Activated T-helper 1 cell treated with anti-CD3 and anti-CD28 coated beads, Interleukin-12 subunit alpha, Interleukin-12 subunit beta, Interleukin-2, Interleukin-4 antibody, amounts not matched to agents 30 ng/mL and 10 ng/mL and 1 ng/mL, durations not matched to agents 14 hours and 24 hours and 36 hours (primary cell): ENCODE measurements at places on chromosomes 1 and 21.

- DNase-seq, result no peak
Measured at GRCh38 chr1:24657781-24658180, 14.7 kb downstream of the SRRM1 start.

- no peak for DNase-seq
Measured at GRCh38 chr1:101406681-101407080, 169.9 kb downstream of the S1PR1 start.

DNA sequence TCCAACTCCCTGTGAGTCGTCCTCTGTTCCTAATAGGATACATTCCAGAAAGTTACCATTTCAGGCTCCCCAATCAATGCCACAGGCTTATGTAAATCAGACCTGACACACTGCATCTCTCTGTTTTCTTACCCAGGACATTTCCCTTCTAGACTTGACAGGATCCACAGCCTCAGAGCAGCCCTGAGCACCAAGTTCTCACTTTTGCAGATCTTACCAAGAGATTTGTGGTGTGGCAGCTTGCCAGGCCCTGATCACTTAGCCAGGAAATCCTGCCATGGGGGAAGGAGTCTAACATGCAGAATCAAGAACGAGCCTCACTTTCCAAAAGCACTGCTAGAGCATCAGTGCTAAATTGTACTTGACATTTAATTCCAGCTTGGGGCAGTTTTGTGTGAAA lies 202.9 kb downstream of the TBX15 start:
- DNase-seq, result no peak

DNA sequence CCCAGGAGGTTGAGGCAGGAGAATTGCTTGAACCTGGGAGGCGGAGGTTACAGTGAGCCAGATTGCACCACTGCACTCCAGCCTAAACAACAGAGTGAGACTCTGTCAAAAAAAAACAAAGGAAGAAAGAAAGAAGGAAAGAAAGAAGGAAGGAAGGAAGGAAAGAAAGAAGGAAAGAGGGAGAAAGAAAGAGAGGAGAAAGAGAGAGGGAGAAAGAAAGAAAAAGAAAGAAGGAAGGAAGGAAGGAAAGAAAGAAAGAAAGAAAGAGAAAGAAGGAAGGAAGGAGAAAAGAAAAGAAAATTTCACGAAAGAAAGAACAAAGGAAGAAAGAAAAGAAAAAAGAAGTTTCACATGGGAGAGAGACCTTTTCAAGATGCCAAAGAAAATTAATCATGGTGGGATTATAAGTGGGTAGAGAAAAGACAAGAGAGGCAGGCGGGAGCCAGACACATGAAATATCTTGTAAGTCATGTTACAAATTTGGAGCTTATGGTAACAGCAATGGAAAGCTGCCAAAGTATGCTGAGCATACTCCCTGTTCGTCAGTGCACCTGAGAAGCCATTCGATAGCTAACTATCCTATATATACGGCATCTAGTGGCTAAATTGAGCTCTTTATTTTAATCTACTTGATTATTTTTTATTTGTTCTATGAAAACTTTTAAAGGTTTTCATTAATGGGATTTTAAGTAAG lies 41.3 kb upstream of the TNFSF4 start:
- no peak for DNase-seq

DNA sequence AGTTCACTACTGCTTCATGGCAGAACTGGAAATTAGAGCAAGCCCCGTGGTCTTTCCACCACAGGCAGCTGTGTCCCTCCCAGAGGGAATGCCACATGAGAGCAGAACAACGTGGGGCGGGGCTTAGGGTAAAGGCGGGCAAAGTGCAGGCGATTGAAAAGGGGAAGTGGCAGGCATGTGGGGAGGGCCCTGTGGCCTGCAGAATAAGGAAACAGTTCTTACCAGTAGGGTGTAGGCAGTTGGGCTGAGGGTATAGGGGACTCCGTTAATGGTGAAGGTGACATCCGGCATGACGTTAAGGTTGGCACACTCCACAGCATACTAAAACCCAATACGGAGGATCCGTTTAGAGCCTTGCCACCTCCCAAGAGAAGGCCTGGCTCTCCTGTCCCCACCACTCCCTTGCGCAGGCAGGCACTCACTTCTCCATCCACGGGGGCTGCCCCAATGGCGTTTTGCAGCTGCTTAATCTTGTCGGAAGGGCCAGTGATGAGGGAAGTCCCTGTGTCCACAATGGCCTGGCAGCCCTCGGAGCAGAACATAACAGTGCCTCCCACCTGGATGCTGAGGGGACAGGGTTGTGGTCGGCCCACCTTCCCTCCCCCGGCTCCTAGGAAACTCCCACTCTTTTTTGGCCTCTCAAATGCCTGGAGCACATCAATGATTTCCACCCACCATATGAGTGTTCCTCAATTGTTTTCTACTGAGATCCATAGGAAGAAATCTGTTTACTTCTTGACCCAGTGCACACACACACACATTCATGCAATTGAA lies 9.1 kb upstream of the RAB7B start:
- DNase-seq, result no peak

DNA sequence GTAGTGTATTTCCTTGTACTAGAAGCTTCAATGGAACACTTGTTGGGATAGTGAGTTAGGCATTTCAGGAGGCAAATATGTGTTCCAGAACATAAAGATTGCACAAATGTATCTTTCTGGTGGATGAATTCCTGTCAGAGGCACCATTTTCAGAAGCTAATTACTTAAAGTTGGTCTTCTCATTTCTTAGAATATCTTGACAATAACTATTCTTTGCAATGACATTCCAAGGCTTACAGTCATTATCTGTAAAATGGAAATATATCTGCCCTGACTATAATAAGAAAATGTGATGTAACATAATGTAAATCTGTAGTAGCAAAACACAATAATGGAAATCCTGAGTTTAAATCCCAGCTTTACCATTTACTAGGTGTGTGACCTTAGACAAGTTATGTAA lies 2.7 kb downstream of the VCAM1 start:
- no peak for DNase-seq

DNA sequence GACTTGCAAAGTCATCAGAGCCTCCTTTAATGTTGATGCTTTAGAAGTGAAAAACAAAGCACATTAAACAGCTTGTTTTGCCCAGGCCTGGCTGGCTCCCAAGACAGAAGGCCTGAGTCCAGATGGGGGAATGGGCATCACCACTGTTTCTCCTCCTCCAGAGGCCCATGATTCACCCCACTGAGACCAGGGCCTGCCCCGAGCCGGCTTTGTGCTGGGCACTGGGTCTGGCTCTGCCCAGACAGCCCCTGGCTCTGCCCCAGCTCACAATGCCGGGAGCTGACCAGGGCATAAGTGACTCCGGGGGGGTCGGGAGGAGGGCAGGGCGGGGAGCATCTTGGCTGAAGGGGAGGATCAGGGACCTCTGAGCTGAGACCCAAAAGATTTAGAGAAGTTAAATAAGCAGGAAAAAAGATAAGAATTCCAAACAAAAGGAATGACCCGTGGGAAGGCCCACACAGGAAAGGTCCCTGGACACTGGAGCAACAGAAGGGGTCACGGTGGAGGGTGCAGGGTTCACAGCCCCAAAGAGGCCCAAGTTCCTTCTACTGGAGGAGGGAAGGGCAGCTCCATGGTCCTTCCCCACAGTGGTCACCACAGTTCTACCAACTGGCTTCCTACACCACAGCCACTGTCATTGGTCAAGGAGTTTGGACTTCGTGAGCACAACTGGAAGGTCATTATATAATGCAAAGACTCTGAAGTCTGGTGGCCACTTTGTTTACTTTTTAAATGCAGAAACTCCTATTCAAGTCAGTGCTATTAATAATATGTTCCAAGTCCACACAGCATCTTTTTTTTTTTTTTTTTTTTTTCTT lies 5.5 kb downstream of the C2CD2 start:
- DNase-seq, result no peak

- no peak for DNase-seq
Measured at GRCh38 chr1:117795190-117795589, 134.2 kb downstream of the GDAP2 start.

- DNase-seq, result no peak
Measured at GRCh38 chr1:115041654-115042053, 12.0 kb downstream of the TSHB start.

DNA sequence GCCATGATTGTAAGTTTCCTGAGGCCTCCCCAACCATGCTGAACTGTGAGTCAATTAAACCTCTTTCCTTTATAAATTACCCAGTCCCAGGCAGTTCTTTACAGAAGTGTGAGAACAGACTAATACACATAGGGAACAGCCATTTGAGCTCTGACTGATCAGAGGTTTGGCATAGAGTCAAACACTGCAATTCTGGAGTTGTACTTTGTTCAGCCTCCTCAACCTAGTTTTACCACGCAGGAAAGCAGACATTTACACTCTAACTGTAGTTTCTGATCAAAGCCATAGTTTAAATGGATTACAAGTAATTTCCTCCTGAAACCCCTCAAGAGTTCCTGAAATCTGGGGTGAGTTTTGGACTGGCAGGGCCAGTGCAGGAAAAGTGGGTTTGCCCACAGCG lies 218.2 kb downstream of the TNR start:
- DNase-seq, result no peak

DNA sequence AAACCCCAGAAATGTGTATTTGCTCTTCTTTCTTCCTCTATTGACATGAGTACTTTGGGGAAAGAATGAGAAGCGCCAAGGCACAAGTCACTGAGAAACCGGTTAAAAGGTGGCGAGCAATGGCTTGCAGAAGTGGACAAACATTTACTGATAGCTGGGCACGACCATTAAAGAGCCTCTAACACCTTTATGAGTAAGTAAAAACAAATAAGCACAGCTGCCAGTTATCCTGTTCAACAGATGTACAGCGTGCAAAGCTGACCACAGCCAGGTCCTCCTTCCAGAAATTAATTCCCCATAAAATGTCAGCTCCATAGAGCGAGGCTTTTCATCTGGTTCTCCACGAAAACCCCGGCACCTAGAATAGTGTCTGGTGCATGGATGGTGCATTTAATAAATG lies 72.7 kb downstream of the CAPZB start:
- no peak for DNase-seq

- DNase-seq, result no peak
Measured at GRCh38 chr1:216788671-216789070, 65.4 kb upstream of the ESRRG start.
